HT1080 (cell line): ENCODE measurements at places on chromosomes 5 and 9.

GRCh38 chr5:74185599-74185998 lies 454.9 kb downstream of the ENC1 start:
- DNase-seq = no peak

GRCh38 chr9:16627967-16628366 lies 242.5 kb downstream of the BNC2 start:
- peak; percentile 89 for DNase-seq

- DNase-seq = peak; percentile 13
These were observed 149.5 kb downstream of the BAAT start for GRCh38 chr9:101235105-101235866.

DNA sequence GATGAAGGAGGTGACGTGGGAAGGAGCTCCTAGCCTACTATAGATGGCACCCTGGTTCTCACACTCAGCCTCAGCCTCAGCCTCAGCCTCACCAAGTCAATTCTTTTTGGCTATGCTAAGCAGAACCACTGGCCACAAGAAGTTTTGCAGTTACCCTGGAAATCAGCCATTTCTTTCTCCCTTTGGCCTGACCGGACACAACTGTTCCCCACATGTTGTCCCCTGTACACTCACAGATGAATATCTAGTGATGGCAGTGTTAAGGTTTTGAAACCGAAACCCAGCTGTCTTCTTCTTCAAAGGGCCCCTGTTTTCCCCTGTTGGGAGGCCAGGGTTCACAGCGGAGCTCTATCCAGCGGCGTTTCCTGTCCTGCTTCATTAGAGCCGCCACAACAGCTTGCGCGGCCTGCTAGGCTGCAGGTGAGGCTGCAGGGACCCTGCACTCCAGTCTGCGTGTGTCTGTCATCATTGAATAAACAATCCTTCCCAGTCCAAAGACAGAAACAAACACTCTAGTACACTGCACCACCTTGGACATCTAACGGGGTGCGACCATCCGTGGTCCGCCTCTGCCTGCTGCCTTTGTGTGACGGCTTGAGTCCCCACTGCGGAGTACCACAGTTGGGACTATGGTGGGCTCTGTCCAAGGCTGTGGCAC lies 250.5 kb downstream of the DENND1A start:
- DNase-seq = no peak

DNA sequence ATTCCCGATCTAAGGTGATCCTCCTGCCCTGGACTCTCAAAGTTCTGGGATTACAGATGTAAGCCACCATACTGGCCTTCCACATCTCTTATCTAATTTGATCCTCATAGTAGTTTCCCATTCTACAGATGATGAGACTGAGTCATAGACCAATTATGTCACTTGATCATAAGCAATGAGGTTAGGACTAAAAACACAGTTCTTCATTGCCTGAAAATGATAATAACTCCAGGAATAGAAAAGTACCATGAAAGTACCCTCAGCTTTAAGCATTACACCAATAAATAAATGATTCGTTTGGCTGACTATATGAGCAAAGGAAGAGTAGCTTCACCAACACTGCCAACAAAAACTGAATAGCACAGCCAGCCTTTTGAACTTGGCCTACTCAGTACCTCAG lies 389.5 kb downstream of the ACTL7B start:
- no peak for DNase-seq

GRCh38 chr9:5274770-5275169 lies 29.7 kb downstream of the RLN2 start:
- DNase-seq = no peak

DNA sequence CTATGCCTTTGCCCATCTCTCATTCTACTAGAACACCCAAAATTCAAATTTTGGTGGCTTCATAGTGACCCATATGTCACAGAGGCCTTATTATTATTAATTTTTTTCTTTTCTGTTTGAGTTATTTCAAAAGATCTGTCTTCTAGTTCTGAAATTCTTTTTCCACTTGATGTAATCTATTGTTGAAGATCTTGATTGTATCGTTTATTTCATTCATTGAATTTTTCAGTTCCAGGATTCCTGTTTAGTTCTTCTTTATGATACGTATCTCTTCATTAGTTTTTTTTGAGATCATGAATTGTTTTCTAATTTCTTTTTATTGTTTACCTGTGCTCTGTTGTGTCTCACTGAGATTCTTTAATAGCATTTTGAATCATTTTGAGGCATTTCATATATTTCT lies 24.6 kb upstream of the APBA1 start:
- no peak for DNase-seq

DNA sequence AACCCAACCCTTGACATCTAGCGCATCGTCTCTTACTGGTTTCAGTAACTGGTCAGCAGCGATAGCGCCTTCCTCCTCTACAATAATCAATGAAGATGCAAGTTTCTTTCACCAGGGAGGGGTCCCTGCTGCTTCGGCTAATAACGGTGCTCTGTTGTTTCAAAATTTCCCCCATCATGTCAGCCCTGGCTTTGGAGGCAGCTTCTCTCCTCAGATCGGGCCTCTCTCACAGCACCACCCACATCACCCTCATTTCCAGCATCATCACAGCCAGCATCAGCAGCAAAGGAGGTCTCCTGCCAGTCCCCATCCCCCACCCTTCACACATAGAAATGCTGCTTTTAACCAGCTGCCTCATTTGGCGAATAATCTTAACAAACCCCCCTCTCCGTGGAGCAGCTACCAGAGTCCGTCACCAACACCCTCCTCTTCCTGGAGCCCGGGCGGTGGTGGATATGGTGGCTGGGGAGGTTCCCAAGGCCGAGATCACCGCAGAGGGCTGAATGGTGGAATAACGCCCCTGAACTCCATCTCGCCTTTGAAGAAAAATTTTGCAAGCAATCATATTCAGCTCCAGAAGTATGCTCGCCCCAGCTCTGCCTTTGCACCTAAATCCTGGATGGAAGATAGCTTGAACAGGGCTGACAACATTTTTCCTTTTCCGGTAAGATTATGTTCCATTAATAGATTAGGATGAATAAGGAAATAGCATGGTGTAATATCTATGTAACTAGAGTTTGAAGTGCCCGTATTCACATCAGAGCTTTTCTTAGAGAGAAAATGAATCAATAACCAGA lies 2.2 kb downstream of the CPEB4 start:
- DNase-seq = peak; percentile 23

GRCh38 chr5:163506726-163507125 lies 1.3 kb downstream of the MAT2B start:
- peak; percentile 20 for DNase-seq

- no peak for DNase-seq
These were observed 89.7 kb downstream of the HRH2 start for GRCh38 chr5:175747539-175748060.

GRCh38 chr9:108812396-108813025 lies 43.3 kb downstream of the ACTL7B start:
- no peak for DNase-seq

DNA sequence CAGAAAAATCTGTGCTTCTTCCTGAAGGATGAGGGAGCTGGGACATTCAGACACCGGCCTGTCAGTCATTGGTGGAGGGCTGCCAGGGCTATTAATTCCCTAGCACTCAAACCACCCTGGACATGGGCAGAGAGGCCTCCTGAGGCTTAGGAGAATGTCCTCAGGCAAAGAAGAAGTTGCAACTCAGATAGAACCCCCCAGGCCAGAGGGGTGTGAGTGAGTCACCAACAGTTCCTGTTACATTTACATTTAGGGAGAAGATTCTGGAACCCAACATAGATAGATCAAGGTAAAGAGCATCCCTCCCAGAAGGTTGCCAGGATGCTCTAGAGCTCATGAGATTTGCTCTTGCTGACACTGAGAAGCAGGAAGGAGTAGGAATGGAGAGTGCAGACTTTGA lies 29.2 kb upstream of the SYK start:
- no peak for DNase-seq

- no peak for DNase-seq
These were observed 276.8 kb downstream of the GAS1 start for GRCh38 chr9:86670536-86670935.

- DNase-seq = no peak
These were observed 176.9 kb downstream of the RAB3C start for GRCh38 chr5:58759745-58760144.

DNA sequence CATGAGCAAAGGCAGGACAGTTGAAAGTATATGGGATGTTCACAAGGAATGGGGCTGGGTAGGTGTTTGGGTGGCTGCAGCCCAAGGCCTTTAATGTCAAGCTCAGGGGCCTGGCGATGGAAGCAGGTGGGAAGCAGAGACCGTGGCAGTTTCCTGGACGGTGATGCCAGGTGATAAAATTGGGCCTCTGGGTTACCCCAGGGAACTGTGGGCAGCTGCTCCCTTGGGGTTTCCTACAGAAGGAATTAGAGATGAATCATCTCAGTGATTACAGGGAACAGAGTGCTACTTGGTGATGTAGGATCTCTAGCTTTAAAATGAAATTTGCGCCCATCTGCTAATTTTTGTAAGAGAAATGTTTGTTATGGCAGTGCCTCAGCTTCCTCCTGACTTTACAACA lies 39.2 kb downstream of the TSTD2 start:
- DNase-seq = no peak

DNA sequence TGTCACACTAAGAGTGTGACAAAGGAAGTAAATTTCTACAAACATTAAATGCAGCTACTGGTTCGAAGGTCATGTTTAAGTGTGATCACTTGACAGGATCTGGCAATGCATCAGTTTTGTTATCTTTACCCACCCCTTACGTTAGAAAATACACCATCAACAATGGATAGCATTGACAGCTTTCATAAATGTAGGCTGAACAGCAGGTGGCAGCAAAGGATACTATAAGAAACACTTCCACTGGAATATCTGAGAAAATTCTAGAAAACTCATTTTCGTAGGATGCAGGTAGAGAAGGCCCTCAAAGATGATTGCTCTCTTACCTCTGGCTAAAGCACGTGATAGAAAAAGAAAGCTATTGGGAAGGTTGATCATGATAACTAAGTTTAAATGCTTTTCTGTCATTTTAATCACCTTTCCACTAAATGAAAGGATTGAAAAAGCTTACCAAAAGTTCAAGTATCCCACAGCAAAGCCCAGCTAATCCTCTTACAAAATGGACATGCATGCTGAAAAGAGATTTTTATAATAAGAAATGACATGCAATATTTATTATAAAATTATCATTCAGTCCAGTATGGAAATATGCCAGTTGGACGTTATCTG lies 292.5 kb downstream of the PARP8 start:
- peak; percentile 7 for DNase-seq

DNA sequence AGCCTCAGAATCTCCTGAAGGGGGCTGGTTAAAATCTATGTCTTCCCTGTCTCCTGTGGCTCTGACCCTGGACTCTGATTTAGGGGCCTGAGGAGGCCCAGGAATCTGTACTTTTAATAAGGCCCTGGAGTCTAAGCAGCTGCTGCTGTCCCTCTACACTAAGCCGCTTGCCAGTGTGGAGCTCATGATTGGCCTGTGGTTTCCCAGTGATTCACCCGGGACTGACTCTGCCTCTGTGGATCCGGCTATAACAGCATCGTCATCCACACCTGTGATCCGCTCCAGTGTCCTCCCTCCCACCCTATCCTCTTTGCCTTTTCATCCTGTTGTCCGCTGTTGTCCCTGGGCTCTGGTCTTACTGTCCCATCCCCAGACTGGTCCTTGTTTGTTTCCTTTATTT lies 3.7 kb downstream of the SLC31A2 start:
- DNase-seq = peak; percentile 82

DNA sequence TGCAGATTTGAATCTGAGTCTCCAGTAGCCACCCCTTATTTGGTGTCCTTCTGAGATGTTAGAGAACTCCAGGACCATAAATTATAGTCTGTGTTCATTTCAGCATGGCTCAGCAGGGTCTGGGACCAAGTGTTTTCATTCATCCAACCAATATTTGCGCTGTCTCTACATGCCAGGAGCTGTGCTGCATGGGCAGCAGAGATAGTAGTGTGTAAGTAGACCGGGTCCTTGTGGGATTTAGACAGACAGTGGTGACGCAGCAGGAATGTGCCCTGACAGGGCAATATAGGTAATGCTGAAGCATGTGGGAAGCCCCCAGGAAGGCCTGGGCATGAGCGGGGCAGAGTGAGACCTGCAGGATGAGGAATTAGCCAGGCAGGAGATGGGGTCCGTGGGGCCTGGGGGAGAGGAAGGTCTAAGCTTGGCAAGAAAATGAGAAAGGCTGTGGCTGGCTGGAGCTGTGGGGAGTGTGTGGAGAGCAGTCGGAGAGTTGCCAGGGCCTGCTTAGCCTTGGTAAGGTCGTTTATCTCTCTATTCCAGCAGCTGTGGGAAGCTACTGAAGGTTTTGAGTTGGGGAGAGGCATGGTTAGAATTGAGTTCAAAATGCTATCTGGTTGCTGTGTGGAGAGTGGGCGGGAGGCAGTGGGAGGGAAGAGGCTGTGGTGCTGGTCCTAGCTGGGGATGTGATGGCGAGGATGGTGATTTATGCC lies 16.8 kb downstream of the STXBP1 start:
- DNase-seq = no peak

DNA sequence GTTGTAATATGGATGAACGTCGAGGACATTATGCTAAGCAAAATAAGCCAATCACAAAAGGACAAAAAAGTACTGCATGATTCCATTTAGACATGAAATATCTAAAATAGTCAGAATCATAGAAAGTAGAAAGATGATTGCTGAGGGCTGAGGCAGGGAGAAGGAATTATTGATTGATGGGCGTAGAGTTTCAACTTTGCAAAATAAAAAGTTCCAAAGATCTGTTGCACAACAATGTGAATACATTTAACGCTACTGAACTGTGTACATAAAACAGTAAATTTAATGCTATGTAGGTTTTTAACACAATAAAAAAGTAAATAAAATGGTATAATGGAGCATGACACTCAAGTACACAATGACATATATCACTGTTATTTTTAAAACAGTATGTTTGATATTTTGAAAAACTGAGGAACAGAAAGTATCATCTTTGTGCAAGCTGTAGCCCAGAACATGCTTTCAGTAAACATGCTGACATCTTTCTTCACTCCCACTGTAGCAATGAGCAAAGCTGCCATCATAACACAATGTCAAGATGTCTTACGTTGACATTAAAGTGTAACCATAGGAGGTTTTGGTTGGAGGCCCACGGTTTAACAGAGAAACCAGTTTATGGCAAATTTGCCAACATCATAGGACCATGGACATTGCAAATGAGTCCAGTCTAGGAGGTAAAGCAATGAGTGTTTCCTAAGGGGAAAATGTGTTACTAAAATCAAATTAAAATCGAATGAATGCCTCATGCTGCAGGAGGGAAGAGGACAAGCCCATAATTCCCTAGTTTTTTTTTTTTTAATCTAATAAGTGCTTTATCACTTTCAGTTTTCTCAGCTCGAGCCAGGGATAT lies 125.8 kb upstream of the SGCD start:
- no peak for DNase-seq

- DNase-seq = no peak
These were observed 303.6 kb downstream of the ARHGAP26 start for GRCh38 chr5:143073766-143074165.
